Stimulated activated CD8-positive, alpha-beta memory T cell treated with anti-CD3 and anti-CD28 coated beads, Interleukin-7, amount 100 ng/mL, for 1 hour (primary cell): ENCODE measurements at places on chromosomes 7 and 10.

- no peak for DNase-seq
Measured at GRCh38 chr10:105347487-105347886, 706.4 kb downstream of the SORCS3 start.

- no peak for DNase-seq
Measured at GRCh38 chr10:59090817-59091622, 85.4 kb upstream of the PHYHIPL start.

GRCh38 chr7:24896031-24896501 is 83.9 kb downstream of the OSBPL3 start:
- DNase-seq: no peak

DNA sequence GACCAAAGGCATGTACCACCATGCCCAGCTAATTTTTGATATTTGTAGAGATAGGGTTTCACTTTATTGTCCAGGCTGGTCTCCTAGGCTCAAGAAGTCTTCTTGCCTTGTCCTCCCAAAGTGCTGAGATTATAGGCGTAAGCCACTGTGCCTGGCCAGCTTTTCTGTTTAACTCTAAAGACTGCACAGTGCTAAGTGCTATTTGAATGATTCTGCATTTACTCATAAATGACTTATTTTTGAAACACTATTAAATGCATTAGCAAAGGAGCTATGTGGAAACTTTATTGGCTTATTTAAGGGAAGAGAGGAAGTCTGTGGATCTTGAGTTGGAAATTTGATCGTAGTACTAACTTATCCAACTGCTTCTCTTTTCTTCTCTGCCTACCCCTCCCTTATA is 89.1 kb downstream of the NT5C2 start:
- no peak for DNase-seq

DNA sequence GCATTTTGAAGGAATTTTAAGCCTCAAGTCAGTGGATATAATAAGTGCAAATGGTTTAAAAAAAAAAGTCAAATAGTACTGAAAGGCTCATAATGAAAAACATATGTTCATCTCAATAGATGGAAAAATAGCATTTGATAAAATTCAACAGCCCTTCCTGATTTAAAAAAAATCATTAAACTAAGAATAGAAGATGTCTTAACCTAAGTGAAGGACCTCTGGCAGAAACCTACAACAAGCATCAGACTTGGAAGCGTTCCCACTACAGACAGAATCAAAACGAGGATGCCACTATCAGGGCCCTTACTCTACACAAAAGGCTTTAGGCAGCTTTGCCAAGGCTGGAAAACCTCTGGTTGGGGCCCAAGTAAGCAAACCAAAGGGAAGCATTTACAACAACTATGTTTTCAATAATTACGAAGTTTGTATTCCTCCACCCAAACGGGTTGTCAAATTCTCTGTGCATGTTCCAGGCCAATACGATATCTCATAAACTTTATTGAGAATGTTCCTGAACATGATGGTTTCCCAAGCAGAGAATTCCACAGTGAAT is 45.1 kb downstream of the CYTH3 start:
- DNase-seq: no peak

GRCh38 chr10:34207343-34207742 is 607.8 kb downstream of the PARD3 start:
- no peak for DNase-seq

DNA sequence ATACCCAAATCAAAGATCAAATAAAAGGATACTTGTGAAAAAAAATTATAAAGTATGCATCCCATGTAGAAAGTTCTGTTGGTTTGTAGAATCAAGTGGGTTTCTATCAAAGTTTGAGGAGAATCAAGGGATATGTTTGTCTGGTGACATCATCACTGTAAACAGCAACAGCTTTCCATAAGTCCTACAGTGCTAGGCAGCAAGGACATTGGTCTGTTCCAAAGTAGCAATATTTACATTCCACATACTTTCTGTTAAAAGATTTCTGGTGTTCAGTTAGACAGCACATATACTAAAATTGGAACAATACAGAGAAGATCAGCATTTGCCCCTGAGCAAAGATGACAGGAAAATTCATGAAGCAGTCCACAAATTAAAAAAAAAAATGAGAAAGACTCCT is 683.9 kb downstream of the XPNPEP1 start:
- no peak for DNase-seq
